EL (cell line): ENCODE measurements at places on chromosomes 1 and 21.

DNA sequence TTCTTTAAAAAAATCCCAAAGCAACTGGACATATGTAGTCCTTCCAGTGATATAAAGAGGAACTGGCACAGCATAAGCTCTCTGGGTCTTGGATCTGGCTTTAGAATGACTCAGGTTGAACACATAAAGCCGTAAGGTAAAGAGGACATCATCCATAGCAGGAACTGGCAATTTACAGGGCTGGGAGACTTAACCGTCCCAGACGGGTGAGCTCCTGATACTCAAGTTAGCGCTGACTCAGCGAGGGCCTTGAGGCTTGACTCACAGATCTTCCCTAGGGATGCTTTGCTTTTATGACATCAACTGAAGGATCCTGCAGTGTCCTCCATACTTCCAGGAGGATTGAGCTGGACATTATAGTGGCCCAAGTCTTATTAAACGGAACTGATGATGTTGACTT lies 154.1 kb downstream of the CLIC6 start:
- DNase-seq, result peak; percentile 62

- peak; percentile 43 for DNase-seq
Measured at GRCh38 chr1:93842750-93843500, 36.1 kb downstream of the DNTTIP2 start.

DNA sequence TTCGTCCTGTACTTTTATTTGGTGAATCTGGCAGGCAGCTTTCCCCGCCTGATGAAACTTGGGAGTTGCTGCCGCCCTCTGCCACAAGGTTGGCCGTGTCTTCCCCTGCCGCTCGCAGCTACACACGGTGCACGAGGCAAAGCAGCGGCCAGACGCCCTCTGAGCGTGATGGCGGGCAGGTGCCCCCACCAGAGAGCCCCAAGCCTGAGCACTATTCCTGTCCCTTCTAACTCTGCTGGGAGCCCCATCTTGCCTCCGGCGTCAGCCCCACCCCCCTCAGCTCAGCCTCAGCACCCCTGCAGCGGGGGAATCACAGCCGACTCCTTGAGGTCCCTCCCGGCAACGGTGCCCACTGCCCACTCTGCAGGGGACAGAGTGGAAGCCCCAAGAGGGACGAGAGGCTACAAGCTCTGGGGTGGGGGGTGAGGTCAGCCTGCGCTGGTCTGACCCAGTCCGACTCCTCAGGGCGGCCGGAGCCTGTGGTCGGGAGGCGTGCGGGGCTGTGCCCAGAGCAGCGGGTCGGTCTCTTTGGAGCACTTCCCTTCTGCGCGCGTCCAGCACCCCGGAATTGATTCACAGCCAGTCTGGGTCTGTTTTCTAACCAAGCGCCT lies 41.3 kb downstream of the RIPK4 start:
- no peak for DNase-seq

DNA sequence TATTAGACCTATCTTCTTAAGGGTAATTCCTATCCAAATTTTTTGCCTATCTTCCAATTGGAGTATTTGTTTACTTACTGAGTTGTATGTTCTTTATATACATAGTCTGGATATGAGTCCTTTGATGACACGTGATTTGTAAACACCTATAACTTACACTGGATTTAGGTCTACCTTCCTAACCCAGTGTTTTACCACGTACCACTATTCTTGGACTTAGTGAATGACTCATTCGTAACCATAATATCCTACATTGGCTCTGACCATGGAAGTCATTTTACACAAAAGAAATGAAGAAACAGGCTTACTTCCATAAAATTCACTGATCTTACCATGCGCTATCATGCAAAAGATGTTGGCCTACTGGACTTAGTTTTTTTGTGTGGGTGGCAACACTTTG lies 23.9 kb upstream of the ZZZ3 start:
- no peak for DNase-seq

DNA sequence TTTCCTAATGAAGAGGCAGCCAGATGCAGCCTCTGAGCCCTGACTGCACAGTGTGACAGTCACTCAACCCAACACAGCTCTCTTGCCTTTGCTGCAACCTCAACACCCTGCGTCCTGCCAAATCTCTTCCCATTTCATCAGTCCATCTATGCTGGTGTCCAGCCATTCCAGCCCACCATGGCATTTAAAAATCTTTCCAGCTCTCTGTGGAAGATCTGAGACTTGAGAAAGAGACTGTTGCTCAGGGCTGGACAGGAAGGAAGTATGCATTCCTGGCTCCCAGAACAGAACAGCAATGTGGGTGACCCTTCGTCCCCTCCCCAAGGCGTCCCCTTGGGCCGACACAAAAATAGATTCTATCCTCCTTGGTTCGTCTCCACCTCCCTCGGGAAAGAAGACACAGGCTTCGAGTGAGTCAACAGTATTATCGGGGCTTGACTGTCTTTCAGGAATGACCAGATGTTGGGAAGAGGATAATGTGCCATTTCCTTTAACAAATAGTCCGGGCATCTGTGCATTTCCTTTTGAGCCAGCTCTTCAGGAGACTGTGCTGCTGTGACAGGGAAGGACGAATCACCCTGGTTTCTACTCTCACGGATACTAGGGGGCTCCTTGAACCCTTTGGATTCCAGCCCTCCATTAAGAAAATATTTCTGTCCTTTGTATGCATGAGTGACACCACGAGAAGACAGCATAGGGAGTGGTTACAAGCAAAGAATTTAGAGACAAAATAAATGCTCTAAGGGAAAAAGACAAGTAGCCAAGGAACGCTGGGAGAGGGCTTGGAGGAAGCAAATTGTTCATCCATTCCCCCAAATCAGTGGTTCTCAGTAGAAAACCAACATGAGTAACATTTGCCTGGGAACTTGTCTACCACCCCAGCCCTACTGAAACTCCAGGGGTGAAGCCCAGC lies 111.4 kb upstream of the CDC42BPA start:
- DNase-seq, result peak; percentile 87

DNA sequence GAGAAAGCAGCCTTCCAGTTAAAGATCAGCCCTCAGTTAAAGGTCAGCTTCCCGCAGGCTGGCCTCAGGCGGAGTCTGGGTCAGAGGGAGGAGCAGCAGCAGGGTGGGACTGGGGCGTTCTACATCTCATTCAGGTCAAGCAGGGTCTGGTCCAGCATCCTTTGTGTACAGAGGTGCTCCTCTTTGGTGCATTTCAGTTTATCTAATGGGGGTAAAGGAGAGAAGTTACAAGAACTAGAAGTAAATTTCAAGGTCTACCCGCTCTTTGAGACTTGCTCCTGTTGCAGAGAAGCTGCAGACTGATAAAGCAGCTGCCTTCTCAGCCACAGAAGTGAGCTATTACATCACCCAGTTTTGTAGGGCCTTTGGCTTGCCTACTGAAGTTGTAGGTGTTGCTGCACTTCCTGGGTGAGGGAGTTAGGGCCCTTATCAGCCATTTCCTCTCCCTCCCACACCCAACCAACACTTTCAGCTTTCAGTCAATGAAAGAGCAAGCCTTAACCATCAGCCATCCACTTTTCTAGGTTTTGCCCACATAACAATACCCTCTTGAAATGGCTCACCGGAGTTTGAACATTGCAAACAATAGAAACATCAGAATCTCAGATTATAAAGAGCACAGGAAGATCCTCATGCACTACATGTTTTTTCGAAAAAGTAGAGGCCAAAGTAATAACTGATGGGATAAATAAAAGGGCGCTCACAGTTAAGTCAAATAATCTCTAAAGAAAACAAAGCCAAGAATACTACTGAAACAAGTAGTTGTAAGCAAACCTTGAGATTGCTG lies 2.8 kb upstream of the NUP210L start:
- no peak for DNase-seq

- DNase-seq, result no peak
Measured at GRCh38 chr1:47622776-47623556, 185.1 kb downstream of the FOXD2 start.

DNA sequence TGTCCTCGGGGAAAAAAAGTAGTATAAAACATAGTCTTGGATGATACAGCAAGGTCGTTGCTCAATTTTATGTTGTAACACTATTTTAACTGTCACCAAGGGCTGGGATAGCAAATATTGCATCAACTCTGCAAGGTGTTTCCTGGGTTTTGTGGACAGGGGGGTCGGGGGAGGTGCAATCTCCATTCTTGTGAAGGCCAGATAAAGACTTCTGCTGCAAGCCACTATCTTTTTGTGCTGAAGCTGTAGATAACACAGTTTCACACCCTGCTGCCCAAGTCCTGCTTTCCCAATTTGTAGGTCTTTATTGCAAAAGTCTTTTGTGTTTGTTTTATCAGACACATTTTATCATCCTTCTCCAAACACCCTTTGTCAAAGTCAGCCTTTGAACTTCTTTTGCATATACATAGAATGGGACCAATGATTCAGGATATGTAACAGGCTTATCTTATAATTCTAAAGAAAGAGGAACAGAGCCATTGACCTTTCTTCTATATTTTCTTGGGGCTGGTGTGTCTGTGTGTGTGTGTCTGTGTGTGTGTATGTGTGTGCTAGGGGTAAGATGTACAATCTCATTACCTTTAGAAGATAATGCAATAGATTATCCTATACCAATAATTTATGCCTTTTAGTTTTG lies 140.6 kb downstream of the RUNX1 start:
- no peak for DNase-seq

DNA sequence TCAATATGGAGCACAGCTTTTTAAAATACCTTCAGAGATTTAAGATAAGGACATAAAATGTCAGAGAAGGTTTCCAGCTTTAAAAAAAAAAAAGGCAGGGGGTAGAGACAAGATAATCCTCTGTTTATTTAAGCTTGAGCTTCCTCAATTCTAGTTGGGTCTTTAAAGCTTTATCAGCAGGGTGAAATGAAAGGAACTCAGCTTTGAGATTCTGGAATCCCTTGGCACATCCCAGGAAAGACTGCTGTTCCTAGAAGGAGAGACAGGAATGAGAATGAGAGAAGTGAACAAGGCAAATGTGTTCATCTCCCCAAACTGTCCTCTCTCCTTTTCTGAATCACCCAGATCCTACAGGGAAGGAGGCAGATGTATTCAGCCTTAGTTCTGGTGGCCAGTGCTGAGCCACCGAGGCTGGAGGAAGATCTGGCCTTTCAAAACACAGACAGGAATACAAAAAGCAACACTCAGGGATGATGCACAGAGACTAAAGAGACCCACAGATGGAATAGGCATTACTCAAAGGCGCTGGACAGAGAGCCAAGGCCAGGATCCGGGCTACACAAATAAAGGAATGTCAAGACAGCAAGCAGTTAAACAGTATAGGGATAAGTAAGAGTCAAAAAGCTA lies 385.8 kb upstream of the DUSP10 start:
- peak; percentile 1 for DNase-seq

- no peak for DNase-seq
Measured at GRCh38 chr1:167423684-167424619, 94.4 kb downstream of the CD247 start.

GRCh38 chr1:14415396-14415795 lies 183.1 kb upstream of the KAZN start:
- no peak for DNase-seq

- DNase-seq, result no peak
Measured at GRCh38 chr1:62210960-62211359, 16.3 kb downstream of the L1TD1 start.

- DNase-seq, result no peak
Measured at GRCh38 chr1:34946211-34946610, 16.8 kb upstream of the DLGAP3 start.

- DNase-seq, result peak; percentile 98
Measured at GRCh38 chr1:87956072-87956471, 627.4 kb downstream of the LMO4 start.

GRCh38 chr1:15685820-15686219 lies 1.7 kb downstream of the PLEKHM2 start:
- DNase-seq, result no peak

GRCh38 chr1:9008236-9008635 lies 18.0 kb downstream of the SLC2A7 start:
- DNase-seq, result no peak

DNA sequence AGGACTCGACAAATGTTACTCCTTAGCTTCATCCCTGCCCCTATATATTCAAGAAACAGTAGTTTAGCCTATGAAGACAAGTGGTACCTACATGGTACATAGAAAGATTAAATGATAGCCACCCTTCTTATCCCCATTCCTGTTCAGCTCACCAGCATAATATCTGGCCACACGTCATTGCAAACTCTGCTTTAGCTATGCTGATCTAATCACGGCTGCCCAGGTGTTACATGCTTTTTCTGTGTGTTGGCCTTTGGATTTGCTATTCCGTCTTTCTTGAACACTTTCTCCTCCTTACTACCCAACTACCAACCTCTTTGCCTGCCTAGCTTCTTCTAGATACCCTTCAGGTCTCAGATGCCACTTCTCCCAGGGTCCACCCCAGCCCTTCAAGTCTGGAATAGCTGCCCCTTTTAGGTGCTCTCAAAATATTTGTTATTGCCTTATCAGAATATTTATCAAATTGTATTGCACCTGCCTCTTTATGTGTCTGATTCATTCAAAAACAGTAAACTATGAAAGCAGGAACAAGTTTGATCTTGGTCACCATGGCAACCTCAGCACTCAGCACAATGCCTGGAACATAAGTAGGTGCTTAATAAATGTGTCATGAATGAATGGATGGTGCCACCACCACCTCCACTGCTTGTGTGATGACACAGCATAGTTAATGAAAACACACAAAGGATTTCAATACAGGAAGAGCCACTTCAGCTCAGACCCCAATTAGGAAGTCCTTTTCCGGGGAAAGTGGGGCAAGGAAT lies 11.4 kb upstream of the DNASE2B start:
- DNase-seq, result no peak

- DNase-seq, result no peak
Measured at GRCh38 chr1:54340878-54341277, 65.3 kb downstream of the SSBP3 start.

DNA sequence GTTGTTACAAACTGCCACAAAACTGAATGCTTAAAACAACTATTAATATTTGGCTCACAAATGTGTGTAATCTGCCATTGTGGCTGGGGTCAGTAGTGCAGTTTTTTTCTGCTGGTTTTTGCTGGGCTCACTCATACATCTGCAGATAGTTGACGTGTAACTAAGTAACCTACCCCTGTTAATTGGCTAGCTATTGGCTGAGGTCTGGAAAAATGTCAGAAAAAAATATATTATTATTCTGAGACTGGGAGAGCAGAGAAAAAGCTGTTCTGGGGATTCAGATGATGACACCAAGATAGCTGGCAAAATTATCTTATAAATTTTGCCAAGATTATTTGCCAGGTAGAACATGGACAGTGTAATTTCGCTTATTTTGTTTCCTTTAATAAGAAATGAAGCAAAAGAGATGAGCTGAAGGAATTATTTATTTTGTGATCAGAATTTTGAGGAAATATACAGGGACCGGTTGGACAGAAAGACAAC lies 616.1 kb upstream of the ADAMTS5 start:
- no peak for DNase-seq

DNA sequence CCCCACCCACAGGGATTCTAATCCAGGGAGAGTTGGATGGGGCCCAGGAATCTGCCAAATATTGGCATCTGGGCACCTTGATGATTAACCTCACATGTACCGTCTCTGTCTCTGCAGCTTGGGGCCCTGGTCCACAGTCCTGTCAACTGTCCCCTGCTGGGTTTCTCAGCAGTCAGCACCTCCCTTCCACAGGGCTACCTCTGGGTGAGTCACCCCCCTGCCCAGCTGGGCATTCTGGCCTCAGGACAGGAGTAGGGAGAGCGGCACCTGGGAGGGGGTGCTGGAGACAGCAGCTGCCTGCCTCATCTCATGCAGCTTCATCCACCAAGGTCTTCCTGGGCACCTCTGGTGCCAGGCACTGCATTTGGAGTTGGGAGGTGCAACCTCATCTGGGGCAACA lies 100.6 kb upstream of the ACTL8 start:
- no peak for DNase-seq

- no peak for DNase-seq
Measured at GRCh38 chr1:31773861-31774260, 9.7 kb upstream of the ADGRB2 start.
